ENCODE measurements at places on chromosomes 4 and X.

DNA sequence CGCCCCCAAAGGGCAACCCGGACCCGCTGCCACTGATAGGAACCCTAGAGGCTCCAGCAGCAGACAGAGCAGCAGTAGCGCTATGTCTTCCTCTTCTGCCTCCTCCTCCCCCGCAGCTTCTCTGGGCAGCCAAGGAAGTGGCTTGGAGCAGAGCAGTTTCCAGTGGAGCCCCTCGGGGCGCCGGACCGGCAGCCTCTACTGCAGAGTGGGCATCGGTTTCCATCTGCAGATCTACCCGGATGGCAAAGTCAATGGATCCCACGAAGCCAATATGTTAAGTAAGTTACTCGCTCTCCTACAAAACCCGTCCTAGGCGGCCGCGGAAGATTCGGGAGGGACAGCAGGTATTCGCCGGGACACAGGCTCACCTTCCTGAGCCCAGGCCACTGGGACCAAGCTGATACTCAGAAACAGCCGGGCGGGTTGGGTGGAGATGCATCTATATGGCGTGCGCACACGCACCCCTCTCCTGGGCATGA lies 477 bp downstream of the FGF5 start:
- DNase-seq, result no peak

DNA sequence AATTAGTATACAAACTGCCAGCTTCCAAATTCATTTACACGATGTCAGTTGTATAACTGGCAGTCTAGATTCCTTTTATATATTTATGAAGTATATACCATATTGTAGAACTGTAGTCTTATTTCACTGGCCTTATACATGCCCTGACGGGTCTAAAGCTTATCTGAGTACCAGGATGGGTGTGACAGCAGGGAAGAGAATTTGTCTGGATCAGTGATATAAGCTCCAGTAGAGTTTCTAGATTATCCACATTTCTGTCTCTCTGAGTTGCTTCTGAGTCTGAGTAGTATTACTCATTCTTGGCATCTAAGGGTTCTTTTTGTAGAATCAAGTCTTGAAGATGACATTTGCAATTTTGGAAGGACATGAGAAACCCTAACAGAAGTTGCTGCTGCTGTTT lies 101.3 kb downstream of the RPA4 start:
- DNase-seq, result no peak

DNA sequence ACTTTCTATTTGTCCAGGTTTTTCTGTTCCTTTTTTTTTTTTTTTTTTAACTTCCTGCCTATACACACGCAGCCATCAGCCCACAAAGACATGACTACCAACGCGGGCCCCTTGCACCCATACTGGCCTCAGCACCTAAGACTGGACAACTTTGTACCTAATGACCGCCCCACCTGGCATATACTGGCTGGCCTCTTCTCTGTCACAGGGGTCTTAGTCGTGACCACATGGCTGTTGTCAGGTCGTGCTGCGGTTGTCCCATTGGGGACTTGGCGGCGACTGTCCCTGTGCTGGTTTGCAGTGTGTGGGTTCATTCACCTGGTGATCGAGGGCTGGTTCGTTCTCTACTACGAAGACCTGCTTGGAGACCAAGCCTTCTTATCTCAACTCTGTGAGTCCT lies 2.1 kb downstream of the EBP start:
- no peak for DNase-seq

- DNase-seq, result no peak
Observed at GRCh38 chr4:38021751-38022150, 61.6 kb downstream of the PTTG2 start.

- no peak for DNase-seq
Observed at GRCh38 chrX:80512924-80513323, 92.7 kb downstream of the TENT5D start.

DNA sequence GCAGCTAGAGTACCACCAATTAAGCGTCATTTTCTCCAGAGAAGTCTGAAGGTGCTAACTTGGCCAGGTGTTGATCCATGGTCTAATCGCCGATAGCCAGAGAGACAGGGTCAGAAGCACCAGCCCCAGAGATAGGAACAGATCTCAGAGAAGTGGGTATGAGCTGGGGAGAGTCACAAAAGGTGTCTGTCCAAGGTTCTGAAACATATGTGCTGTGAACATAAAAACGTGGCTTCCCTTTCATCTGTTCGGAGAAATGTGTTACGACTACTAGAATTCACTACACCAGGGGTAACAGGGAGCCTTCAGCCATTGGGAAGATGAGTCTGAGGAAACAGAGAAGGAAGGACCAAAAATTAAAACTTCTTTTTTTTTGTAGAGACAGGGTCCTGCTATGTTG lies 91.3 kb downstream of the FBXL5 start:
- no peak for DNase-seq

- DNase-seq, result no peak
Observed at GRCh38 chrX:11267425-11267824, 25.8 kb upstream of the AMELX start.

DNA sequence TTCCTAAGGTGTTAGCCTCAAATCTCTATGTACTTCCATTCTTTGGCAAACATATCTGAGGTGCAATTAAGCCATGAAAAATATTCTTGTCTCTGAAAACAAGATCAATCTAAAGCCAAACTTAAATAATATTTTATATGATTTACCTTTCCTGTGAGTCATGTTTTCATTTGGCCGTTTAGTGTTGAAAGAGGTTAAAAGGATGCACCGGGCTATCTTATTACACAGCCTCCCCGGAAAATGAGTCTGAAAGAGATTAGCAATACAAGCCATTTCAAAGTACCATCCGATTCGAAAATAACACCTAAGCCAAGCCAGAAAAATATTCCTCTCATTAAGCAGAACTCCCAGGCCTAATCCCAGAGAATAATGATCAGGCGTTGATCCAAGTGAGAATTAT lies 161.5 kb upstream of the EPHA5 start:
- DNase-seq, result no peak

- no peak for DNase-seq
Observed at GRCh38 chrX:130676861-130677260, 226.1 kb downstream of the ENOX2 start.

GRCh38 chr4:105140684-105141490 lies 5.8 kb upstream of the TET2 start:
- peak; percentile 41 for DNase-seq

GRCh38 chr4:84965553-84966381 lies 723 bp downstream of the WDFY3 start:
- no peak for DNase-seq

- DNase-seq, result no peak
Observed at GRCh38 chr4:751676-752075, 46.0 kb downstream of the PCGF3 start.

DNA sequence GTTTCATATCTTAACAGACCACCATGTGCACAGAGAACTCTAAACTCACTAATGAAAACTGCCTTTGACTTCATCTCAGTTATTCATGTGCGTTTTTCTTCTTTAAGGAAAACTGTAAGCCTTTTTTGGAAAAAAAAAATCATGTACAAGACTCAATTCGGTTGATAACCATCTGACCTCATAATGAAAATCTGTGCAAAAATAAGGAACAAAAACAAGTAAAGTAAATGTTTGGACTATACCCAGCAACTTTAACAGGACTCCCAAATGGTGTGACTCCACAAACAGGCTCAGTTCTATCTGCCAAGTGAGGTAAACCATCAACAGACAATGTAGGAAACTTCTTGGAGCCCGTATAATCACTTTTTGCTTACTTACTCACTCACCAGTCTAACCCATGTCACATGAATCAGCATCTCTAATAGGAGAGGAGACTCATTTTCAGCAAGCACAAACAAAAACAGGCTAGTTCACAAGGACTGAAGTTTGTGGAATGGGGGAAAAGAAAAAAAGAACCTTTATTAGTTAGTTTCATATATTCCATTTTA lies 9.3 kb downstream of the APOO start:
- DNase-seq, result no peak

DNA sequence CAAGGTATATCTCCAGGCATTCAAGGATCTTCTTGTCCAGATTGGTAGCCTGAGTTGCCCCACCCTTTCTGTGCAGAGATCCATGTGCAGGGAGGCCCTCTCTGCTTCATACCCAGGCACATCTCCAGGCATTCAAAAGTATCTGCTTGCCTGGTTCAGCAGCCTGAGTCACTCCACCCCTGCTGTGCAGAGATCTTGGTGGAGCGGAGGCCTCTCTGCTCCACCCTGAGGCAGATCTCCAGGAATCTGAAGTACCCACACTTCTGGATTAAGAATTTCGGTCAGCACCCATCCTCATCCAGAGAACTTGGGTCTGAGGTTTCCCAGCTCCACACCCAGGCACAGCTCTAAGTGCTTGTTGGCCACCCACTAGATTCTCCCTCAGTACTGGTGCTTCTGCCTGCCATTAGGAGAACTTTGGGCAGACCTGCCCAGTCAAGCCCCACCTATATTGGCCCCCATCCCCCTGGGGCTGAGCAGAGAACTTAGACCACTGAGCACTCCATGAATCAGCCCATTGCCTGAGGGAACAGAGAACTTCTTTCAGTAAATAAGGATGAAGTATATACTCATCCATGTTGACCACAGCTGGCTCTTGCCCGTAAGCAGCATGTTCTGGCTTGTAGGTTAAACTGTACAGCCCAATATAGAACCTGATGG lies 199.5 kb upstream of the ZCCHC13 start:
- DNase-seq, result no peak

DNA sequence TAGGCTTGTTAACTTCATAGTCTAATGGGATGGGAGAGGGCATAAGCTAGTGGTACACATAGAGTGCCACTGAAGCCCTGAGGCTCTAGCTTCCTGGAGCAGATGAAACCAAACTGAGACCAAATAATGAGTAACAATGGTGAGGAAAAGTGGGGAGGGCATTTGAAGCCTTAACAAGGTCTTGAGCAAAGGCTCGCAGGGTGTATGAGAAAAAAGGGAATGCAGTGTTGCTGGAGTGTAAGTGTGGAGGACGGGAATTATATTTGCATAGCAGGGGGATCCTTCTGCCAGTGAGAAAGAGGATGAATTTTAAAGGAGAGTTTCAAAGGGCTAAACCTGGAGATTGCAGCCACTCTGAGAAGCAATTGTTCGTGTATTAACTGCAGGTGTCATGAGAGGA lies 263.1 kb downstream of the ANK2 start:
- DNase-seq, result no peak

DNA sequence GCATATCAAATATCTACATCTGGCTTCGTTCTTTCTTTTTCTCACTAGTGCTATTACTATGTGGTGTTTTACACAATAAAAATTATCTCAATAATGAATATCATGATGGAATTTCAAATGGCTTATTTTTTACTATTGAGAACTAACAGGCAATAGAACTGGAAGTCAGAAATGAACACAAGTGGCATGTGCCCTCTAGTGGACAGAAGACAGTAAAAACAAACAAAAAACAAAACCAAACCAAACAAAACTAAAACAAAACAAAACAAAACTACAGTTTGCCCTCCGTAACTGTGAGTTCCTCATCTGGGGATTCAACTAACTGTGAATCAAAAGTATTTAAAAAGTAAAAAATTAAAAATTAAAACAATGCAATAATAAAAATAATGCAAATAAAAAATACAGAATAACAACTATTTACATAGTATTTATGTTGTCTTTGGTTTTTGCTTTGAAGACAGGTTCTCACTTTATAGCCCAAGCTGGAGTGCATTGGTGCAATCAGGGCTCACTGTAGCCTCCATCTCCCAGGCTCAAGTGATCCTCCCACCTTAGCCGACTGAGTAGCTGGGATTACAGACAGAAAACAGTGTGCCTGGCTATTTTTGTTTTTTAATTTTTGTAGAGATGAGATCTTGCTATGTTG lies 195.6 kb upstream of the TACR3 start:
- no peak for DNase-seq

DNA sequence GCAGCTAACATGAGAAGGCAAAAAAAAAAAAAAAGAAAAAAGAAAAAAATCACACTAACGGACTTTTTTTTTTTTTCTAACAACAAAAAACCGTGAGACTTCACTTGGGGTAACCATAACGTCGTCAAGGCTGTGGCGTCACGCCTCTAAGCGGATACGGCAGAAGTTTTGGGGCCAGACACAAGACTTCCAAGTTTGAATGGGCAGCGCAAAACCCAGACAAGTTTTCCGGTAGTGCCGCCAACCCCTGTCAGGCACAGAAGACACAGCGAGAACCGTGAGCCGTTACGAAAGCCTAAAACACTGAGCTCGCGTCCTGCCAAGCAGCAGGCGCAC lies 556 bp upstream of the SMARCA5 start:
- DNase-seq, result no peak

- DNase-seq, result no peak
Observed at GRCh38 chrX:119150163-119151050, 22.8 kb upstream of the KIAA1210 start.

GRCh38 chrX:700936-701335 lies 70.3 kb downstream of the SHOX start:
- no peak for DNase-seq

- peak; percentile 39 for DNase-seq
Observed at GRCh38 chr4:184583738-184584502, 65.3 kb downstream of the CASP3 start.

- DNase-seq, result no peak
Observed at GRCh38 chr4:168485156-168485910, 5.0 kb upstream of the DDX60L start.

GRCh38 chr4:99625369-99625768 lies 32.3 kb downstream of the C4orf54 start:
- DNase-seq, result no peak

DNA sequence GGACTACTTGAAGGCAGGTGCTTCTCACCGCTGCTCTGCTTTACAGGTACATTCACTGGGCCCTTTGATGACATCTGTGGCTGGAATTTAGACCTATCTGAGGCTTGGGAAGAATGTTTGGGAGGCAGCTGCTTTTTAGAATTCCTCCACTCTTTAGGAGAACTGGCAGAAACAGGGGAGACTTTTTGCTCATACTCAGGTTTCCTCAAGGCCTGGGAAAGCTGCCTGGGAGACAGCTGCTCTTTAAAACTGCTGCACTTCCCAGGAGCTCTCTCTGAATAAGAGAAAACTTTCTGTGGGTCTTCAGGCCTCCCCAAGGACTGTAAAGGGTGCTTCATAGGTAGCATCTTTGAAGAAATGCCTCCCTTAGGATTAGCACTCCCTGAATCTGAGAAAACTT lies 14.3 kb downstream of the CT47C1 start:
- DNase-seq, result no peak

DNA sequence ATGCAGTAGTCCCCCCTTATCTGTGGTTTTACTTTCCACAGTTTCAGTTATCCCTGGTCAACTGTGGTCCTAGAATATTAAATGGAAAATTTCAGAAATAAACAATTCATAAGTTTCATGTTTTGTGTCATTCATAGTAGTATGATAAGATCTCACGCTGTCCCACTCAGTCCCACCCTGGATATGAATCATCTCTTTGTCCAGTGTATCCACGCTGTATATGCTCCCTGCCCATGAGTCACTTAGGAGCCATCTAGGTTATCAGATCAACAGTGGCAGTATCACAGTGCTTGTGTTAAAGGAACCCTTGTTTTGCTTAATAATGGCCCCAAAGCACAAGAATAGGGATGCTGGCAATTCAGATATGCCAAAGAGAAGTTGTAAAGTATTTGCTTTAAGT lies 16.2 kb upstream of the SYTL4 start:
- no peak for DNase-seq

Data from activated CD4-positive, alpha-beta T cell treated with anti-CD3 and anti-CD28 coated beads for 48 hours (primary cell).